Hematopoietic multipotent progenitor cell (in vitro differentiated cells): ENCODE measurements at places on chromosomes 5 and 9.

- DNase-seq: no peak
These were observed 19.2 kb upstream of the HMGCS1 start for GRCh38 chr5:43332401-43332800.

GRCh38 chr9:115146581-115147021 lies 28.6 kb upstream of the TNC start:
- DNase-seq: no peak

DNA sequence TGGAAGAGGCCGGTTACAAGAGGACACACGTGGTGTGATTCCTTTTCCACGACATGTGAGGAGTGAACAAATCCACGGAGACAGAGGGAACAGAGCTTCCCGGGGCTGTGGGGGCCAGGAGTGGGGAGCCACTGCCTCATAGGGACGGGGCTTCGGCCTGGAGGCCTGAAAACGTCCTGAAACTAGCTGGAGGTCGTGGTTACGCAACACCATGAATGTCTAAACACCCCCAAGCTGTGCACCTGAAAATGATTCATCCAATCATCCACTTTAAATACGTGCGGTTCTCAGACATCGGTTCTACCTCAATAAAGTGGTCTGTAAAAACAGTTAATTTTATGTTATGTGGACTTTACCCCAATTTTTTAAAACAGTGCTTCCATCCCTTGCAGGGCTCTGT lies 65.3 kb upstream of the PPP1R26 start:
- no peak for DNase-seq

DNA sequence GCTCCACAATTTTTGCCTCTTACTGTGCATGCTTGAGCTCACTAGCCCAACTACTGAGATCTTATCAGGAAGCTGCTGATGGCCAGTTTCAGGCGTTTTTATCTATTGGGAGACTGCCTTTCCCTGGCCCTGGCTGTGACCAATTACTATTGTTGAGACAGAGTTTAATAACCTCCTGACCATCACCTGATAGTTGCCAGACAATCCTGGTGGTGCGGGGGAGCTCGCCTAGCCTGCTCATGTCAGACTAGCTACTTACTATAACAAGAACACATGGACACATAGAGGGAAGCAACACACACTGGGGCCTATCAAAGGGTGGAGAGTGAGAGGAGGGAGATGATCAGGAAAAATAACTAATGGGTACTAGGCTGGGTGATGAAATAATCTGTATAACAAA lies 13.0 kb upstream of the OXCT1 start:
- DNase-seq: no peak

- DNase-seq: no peak
These were observed 33.5 kb upstream of the SPARC start for GRCh38 chr5:151720215-151720614.

DNA sequence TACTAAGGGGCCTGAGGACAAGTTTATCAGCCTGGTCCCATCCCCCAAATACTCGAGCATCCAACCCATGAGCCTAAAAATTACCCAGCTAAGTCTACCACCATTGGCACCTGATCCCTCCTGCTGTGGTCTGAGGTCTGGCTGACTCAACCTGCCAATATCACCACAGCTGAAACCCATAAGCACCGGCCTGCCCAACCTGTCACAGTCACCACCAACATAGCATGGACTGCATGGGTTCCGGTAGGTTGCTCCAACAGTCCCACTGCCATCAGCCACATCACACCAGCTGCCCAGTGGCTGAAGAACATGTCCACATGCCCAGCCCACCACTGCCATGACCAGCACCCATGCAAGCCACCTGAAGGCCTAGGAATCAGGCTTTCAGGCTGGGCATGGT lies 495.0 kb downstream of the PRELID2 start:
- DNase-seq: no peak
